ENCODE measurements at places on chromosomes 1 and 21.

DNA sequence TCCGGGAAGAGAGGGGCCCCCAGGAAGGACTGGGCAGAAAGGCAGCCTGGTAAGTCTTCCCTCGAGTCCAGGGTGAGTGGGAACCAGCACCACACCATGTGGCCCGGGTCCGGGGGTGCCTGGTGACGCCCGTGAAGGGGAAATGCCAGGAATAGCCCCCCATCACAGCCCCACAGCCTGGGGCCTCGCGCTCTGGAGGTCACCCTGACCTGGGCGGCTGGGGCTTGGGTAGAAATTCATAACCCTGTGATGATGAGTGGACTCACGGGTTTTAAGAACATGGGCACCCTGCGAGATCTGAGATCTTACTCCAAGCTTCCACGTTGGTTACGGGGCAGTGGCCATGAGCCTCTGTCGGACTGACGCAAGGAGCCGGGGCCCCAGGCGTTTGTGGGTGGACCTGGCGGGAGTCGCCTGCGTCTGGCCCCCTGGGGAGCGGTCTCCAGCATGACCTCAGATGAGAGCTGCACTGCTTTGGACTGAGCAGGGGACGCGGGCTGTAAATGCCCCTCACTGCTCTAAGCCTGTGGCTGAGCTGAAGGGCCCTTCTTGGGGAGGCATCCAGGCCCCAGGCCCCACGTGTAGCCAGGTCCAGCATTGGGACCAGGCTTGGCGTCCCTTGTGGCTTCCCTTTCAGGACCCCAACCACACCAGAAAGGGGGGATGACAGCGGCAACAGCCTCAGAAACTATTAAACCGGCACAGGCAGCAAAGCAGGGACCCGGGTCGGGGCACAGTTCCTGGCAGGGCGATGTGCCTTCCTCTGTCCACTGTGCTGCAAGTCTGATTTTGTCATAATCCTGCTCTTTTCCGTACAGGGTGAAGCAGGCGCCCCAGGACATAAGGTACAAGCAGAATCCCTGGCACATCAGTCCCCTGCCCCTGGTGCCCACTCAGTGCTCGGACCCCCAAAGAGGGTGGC lies 60.0 kb downstream of the SLC19A1 start:
- DNase-seq, result no peak

DNA sequence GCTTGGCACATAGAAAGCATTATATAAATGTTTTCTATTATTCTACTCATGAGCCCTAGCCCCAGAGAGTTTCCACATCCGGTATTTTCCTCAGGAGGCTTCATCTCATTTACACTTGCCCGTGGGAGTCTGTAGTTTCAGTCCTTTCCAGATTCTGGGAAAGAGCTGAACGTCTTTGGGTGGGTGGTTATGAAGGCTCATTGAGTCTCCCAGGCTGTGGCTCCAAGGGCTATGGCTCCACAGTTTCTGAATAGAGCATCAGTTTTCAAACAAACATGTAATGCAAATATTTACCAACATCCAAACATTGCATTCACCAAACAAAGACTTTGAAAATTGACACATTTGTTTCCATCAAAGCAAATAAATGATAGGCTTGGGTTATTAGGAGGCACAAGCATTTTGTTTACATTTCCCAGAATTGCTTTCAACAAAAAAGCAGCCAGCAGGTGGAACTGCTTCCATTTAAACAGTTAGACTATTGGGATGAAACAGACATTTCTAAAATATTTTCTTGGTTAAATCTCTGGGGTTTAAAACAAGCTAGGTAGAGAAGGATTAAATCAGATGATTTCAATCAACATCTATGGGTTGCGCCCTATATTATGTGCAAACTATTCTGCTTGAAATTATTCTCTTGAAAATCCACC lies 1.3 kb upstream of the LEMD1 start:
- DNase-seq, result no peak

GRCh38 chr1:151356696-151357095 lies 9.6 kb upstream of the RFX5 start:
- no peak for DNase-seq

- no peak for DNase-seq
Measured at GRCh38 chr1:3304246-3304645, 150.2 kb upstream of the ARHGEF16 start.
